ENCODE measurements at places on chromosomes 7 and 10.

DNA sequence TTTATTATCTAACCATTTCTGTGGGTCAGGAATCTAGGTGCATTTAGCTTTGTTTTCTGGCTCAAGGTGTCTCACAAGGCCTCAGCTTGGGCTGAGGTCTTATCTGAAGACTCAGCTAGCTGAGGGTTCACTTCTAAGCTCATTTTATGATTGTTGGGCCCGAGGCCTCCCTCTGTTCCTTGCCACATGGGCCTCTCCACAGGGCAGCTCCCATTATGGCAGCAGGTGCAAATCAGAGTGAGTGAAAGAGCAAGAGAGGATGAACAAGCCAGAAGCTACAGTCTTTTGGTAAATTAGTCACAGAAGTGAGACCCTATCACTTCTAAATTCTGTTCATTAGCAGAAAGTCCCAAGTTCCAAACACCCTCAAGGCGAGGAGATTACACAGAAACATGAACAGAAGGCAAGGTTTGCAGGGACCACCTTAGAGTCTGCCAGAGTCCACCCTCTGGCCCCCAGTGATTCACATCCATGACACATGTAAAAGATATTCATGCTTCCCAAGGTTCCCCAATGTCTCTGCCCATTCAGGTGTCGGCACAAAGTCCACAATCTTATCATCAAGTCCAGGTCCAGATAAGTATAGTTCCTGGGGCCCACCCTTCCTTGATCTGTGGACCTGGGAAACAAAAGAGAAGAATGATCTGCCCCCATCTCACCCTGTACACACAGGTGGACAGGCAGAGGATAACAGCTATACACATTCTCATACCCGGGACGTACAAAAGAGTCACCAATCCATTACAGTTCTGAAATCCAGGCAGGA is 23.7 kb downstream of the FIGNL1 start:
- DNase-seq = no peak

DNA sequence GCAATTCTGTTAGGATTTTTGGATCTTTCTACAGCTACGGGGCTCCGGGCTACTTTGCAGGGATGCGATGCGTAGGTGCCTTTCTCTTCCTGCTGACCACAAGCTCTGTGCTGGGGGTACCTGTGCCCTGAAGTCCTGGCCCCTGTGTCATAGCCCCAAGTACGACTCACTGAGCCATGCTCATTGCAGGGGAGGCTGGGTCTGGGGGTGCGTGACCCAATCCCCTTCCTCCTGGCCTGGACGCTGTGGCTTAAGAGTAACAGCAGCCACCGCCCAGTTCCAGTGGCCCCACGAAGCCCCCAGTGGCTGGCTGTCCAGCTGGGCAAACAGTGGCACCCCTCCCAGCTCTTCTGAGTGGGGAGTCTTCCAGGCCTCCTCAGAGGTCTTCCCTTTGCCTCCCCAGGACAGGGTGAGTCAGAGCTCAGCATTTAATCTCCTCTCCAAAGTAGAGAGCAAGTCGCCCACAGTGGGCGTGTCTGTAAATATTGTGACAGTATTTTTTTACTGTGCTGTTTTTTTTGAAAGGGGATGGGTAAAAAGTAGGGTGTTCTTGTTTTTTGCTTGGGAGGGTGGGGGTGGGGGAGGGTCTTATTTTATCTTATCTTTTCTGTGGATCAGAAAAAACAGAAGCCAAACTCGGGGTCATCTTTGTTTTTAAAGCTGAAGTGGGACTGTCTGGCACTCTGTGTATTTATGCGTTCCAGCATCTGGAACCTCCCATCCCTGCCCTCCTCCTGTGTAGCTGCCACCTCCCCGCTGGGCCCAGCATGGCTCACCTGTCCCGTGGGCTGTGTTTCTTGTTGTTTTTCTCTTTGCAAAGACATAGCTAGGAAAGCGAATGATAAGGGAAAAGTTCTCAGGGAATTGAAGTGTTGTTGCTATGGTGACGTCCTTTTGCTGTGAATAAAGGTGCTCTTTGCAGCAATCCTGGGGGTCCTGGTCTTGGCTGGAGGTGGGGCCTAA is 8.2 kb downstream of the LFNG start:
- no peak for DNase-seq

DNA sequence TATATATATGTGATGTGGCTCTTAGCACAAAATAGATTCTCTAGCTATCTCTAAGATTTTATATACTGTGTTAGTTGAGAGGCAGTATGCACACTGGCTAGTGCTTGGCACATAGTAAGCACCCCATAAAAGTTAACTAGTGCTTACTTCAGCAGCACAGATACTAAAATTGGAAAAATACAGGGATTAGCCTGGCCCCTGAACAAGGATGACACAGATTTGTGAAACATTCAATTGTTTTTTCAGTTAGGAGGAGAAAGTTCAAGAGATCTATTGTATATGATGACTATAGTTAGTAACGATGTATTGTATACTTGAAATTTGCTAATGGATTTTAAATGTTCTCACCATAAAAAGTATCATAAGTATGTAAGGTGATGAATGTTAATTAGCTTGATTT is 78.3 kb upstream of the LRRC17 start:
- DNase-seq = no peak

GRCh38 chr7:18064242-18064838 is 36.7 kb upstream of the PRPS1L1 start:
- DNase-seq = no peak

DNA sequence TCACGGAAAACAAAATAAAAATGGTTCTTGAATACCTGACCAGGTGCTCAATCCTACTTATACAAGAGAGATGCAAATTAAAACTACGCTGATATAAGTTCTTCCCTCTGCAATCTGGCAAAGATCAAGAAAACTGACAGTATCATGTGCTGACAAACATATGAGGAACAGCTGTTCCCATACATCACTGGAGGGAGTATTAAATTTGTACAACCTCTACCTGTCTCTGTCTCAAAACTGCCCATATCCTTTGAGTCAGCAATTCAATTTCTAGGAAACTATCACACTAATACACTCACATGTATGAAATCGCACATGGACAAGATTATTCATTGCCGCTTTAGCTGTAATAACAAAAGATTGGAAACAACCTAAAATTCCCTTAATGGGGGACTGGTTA is 11.0 kb upstream of the IL6 start:
- DNase-seq = no peak

DNA sequence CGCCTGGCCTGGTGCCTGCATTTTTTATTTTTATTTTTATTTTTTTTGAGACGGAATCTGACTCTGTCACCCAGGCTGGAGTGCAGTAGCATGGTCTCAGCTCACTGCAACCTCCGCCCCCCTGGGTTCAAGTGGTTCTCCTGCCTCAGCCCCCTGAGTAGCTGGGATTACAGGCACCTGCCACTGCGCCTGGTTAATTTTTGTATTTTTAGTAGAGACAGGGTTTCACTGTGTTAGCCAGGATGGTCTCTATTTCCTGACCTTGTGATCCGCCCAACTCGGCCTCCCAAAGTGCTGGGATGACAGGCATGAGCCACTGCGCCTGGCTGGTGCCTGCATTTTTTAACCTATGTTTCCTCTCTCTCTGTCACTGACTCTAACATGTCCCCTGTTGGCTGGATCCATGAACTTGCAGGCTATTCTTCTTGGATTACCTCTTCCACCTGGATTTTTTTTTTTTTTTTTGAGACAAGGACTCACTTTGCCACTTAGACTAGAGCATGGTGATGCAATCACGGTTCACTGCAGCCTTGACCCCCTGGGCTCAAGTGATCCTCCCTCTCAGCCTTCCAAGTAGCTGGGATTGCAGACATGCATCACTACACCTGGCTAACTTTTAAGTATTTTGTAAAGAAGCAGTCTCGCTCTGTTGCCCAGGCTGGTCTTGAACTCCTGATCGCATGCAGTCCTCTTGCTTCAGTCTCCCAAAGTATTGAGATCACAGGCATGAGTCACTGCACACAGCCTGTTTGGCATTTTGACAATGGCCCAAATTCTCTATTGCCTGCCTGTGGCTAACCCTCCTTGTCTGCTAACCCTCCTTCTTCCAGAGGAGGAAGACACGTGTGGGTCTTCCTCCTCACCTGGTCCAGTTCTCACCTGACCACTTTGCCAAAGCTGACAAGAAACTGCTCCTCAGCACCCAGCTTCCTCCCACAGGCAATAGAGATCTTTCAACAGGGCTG is 23.0 kb upstream of the PRPF18 start:
- DNase-seq = no peak

DNA sequence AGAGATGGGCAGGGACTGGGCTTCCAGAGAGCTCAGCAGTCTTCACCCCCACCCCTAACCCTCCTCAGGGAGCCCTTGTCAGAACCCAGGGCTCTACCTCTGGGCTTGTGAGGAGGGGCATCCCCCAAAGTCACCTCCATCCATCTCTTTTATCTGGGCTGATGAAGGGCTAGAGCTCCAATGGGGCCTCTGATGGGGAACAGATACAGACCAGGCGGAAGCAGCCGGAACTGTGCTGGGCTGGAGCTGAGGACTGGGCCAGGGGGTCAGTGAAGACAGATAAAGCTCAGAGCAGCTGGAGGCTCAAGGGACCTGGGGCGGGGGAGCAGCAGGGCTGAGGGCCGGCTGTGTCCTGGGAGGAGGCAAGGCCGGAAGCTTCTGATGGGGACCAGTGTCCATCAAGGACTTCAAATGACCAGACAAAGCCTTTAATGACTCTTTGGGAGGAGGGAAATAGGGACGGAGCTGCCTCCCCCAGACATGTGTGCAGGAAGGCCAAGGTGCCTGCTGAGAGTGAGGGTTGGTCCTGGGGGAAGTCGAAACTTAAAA is 10.2 kb downstream of the KAZALD1 start:
- no peak for DNase-seq

- DNase-seq = no peak
Observed at GRCh38 chr7:44617225-44617890, 10.9 kb downstream of the OGDH start.

DNA sequence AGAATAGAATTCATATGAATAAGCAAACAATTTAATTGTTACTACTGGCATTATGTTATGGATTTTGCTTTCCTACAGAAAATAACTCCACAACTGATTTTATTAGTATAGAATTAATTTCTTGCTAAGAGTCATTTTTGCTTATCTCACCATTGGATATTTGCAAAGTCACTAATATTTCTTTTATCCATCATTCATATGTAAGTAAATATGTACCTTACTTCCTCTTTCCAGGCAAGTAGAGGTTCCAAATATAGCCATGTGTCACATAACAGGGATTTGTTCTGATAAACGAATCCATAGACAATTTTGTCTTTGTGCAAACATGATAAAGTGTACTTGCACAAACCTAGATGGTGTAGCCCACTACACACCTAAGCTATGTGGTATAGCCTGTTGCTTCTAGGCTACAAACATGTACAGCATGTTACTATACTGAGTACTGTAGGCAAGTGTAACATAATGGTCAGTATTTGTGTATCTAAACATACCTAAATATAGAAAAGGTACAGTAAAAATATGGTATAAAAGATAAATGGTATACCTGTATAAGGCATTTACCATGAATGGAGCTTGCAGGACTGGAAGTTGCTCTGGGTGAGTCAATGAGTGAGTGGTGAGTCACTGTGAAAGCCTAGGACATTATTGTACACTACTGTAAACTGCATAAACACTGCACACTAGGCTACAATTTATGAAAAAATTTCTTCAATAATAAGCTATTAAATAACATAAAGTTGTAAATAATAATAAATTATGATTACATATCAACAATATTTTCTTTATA is 18.3 kb downstream of the KLLN start:
- no peak for DNase-seq

- no peak for DNase-seq
Observed at GRCh38 chr7:29053105-29053872, 93.0 kb downstream of the CPVL start.

DNA sequence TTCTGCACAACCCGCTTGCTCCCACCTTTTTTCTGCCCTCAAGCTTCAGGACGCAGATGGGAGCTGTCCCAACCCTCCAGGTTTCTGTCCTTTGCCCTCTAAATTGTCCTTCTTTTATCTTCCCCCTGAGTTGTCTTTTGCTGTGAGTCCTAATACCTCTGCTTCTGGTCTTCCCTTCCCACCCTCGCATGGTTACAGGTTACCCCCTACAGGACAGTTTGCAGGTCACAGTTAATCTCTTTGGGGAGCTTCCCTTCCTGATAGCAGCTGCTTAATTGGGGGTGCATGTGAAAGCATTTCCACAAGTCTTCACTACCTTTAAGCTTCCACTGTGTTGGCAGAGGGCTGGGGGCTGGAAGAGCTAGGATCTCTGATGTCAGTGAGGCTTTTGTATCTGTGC is 121.5 kb upstream of the CXCL12 start:
- DNase-seq = no peak

DNA sequence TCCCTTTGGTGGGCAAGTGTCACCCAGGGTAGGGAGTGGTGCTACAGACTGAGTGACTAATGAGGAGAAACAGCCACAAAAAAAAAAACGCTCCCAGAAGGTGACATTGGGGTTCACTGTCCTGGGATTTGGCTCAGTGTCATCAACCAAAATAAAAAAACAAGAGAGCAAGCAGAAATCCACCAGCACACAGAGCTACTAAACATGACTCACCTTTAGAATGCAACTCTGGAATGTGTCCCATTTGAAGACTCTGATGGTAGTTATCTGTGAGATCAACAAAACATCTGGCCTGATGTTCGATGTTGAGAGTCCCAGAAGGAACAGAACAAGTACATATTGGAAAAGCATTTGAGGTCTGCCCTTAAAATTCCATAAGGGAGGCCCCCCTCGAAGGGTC is 200.3 kb upstream of the LYZL2 start:
- no peak for DNase-seq

- no peak for DNase-seq
Observed at GRCh38 chr10:82267465-82267864, 392.5 kb downstream of the NRG3 start.

DNA sequence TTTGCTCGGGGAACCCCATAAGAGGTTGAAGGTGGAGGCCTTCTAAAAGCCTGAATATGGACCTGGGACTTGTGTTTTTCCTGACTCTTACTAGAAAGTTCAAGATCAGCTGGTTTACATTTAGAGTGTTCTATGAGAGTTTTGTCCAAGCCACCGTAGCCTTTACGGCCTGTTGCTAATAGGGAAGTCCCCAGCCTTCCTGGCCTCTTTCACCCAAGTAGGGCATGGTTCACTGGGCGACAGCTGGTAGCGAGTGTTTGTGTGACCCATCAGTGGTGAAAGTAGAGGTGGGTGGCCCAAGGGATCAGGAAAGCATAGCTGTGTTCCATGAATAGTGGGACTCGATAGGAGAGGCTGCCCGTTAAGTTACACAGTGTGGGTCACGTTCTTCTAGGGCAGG is 60.1 kb downstream of the RABGEF1 start:
- DNase-seq = no peak

- no peak for DNase-seq
Observed at GRCh38 chr7:22109761-22110160, 164.1 kb upstream of the CDCA7L start.

DNA sequence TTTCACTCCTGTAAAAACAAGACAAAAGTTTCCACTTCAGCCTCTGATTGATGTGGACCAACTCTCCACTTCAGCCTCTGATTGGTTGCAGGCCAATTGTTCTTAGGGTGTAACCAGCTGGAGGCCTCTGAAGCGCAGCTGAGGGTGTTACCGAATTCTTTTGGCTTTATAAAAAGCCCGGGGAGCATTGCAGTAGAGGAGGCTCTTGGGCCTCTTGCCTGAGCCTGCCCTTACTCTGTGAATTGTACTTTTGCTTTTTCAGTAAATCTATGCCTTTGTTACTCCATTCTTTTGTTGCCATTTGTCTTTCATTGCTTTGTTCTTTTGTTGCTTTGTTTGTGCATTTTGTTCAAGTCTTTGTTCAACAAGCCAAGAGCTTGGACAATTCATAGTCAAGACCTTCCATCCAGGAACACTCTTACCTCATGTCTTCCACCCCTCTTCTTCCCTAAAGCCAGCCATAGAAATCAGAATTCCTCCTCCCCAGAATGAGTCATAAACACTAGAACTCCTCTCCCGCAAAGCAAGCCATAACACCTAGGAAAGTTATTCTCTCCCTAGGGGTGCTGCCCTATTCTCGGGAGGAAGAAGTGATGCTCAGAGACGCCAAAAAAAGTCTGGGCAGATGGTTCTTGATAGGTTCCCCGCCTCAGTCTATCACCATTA is 53.5 kb upstream of the ARMC3 start:
- DNase-seq = no peak
